Mesothelial cell of epicardium (in vitro differentiated cells): ENCODE measurements at places on chromosomes 2 and 18. TPM values are rescaled to one million over a fixed set of nuclear protein-coding genes. Genes with fewer than 3 reads are reported as not detected.

DNA sequence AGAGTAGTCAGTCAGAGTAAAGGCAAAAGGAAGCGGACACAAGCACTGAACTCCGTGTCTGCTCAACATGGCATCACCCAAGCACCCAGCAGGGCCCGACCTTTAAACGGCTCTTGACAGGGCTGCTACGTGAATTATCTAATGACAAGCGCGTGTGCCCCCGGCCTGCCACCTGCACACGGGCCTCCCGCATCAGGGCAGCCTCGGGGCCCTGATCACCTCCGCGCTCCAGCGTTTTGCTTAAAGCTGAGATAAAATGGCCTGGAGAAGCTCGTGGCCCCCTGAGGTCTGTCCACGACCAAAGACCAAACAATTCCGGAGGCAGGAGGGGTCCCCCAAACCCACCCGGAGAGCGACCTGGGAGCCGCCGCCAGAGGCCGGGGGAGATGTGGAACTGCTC lies 376 bp downstream of the NDUFA10 start:
- H3K4me3 ChIP-seq: peak overlapping the region; percentile 93
- H3K4me1 ChIP-seq: peaks cover 15% of the 10 kb centered on the region
- H3K27me3 ChIP-seq: peaks cover 7% of the 10 kb centered on the region
- peak overlapping the region; percentile 96 for H3K27ac ChIP-seq

DNA sequence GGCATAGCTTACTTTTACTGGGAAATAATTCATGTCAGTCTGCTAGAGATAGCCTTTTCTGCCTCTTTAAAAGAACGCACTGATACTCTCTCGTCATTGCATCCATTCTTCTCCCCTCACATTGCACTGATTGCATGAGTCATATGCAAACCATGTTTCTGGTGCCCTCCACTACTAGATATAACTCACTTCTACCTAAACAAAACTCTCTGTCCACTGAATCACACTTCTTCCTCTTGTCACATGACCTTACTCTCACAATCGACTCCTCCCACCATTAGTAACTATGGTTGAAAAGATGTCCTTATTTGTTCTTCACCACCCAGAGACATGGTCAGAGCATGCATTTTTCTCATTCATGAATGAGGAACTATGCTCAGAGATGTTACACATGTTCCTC lies 158.0 kb downstream of the CSRNP3 start:
- no peak overlapping the region for H3K27ac ChIP-seq
- peaks cover 7% of the 10 kb centered on the region for H3K36me3 ChIP-seq
- no peak overlapping the region for H3K4me3 ChIP-seq

DNA sequence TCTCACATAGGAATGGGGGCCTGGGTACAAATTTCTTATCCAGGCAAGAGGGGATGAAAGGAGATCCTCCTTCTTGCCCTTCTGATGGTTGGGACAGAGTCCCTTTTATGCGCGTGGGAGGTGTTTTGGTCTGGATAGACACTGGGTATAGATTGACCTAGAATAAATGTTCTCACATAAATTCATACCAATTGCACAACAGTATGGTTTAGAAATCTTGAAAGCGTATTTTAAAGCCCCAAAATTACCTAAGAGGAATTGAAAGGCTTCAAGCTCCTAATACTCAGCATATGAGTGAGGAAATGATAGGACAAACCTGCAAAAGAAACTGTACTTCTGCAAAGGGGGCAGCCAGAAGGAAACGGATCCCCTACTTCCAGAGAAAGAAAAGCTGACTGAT lies 2.6 kb upstream of the BCL2 start:
- peaks cover 33% of the 10 kb centered on the region for H3K4me1 ChIP-seq
- DNase-seq: no peak
- no peak overlapping the region for H3K27ac ChIP-seq
- H3K27me3 ChIP-seq: peaks cover 20% of the 10 kb centered on the region
- no peak overlapping the region for H3K4me3 ChIP-seq

GRCh38 chr18:28858248-28858647 lies 681.3 kb upstream of the CDH2 start:
- no peak overlapping the region for H3K4me3 ChIP-seq
- peaks cover 9% of the 10 kb centered on the region for H3K4me1 ChIP-seq
- H3K27me3 ChIP-seq: no peaks in the 10 kb centered on the region
- no peak for DNase-seq
- H3K27ac ChIP-seq: no peak overlapping the region

DNA sequence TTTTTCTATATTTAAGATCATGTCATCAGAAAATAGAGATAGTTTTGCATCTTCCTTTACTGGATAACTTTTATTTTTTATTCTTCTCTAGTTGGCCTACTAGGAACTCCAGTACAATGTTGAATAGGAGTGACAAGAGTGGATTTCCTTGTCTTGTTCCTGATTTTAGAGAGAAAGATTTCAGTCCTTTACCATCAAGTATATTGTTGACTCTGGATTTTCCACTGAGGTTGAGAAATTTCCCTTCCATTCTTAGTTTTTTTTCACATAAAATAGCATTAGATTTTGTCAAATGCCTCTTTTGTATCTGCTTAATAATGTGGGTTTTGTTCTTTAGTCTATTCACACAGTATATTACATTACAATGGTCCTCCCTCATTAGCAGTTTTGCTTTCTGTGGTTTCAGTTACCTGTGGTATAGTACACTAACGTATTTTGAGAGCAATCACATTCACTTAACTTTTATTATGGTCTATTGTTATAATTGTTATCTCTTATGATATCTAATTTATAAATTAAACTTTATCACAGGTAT lies 105.5 kb downstream of the THADA start:
- DNase-seq: no peak
- peaks cover 4% of the 10 kb centered on the region for H3K36me3 ChIP-seq
- no peaks in the 10 kb centered on the region for H3K27me3 ChIP-seq
- H3K27ac ChIP-seq: no peak overlapping the region
- H3K4me3 ChIP-seq: no peak overlapping the region

DNA sequence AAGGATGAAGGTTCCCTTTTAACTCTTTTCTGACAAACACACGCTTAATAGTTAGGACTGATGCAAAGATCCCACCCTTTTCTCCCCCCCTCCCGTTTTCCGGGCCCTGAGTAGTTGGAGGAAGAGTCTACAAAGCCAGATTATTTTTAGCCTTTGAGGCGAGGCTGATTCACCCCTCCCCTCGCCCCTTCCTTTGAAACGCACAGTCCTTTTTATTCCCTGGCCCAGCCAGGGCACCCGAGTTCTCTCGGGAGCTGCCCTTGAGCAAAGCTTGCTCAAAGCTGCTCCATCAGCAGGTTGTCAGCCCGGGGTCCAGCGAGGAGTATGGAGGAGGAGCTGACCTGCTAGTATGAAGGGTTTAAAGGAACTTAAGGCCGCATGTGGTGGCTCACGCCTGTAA lies 47.1 kb upstream of the SPRED2 start:
- no peak overlapping the region for H3K4me3 ChIP-seq
- no peaks in the 10 kb centered on the region for H3K36me3 ChIP-seq
- no peak overlapping the region for H3K27ac ChIP-seq
- peaks cover 7% of the 10 kb centered on the region for H3K27me3 ChIP-seq
- DNase-seq: no peak

- no peak for DNase-seq
- no peak overlapping the region for H3K4me3 ChIP-seq
- no peak overlapping the region for H3K27ac ChIP-seq
- H3K27me3 ChIP-seq: peaks cover 4% of the 10 kb centered on the region
- peaks cover 33% of the 10 kb centered on the region for H3K4me1 ChIP-seq
- no peaks in the 10 kb centered on the region for H3K36me3 ChIP-seq
Observed at GRCh38 chr2:13000664-13001363, 284.1 kb downstream of the TRIB2 start.

- H3K4me3 ChIP-seq: no peak overlapping the region
- DNase-seq: no peak
- no peak overlapping the region for H3K27ac ChIP-seq
- peaks cover 9% of the 10 kb centered on the region for H3K27me3 ChIP-seq
- no peaks in the 10 kb centered on the region for H3K36me3 ChIP-seq
Observed at GRCh38 chr18:4130734-4131719, 324.1 kb downstream of the DLGAP1 start.

DNA sequence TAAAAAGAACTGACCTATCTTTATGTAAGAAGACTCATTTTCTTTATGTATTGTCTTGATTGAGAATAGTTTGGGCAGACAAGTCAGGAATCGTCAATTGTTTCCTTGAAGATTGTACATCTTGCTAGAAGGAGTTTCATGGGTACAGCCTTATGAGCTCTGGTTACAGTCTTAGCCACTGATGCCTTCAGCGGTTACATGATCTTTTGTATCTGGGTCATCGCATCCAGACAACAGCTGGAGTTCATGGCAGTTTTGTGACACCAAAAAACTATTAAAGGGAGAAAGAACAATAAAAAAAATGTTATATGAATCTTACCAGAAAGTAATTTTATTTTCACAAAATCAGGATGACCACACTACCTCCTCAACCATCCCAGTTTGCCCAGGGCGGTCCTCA lies 520.5 kb upstream of the CDH7 start:
- no peak overlapping the region for H3K27ac ChIP-seq
- H3K4me1 ChIP-seq: no peaks in the 10 kb centered on the region
- H3K36me3 ChIP-seq: no peaks in the 10 kb centered on the region

DNA sequence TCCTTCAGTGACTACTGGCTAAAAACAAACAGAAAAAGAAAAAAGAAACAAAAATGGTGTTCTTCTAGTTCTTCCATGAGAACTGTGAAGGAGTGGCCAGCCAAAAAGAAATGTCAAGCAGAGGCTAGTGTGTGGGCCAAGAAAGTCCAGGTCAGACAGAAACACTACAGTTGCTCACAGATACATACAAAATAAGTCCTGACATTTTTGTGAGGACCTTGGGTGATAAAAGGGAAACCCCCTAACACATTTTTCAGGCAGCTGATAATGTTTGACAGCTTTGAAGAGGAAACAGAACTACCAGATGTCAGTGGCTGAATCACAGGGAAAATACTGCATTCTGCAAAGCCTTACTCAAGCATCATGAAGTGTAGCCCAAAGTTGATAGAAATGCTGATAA lies 28.1 kb downstream of the ARHGAP25 start:
- no peaks in the 10 kb centered on the region for H3K36me3 ChIP-seq
- peak overlapping the region; percentile 48 for H3K27ac ChIP-seq
- no peak overlapping the region for H3K4me3 ChIP-seq
- DNase-seq: no peak

- no peaks in the 10 kb centered on the region for H3K36me3 ChIP-seq
- H3K4me1 ChIP-seq: peaks cover 14% of the 10 kb centered on the region
- no peak overlapping the region for H3K27ac ChIP-seq
- no peak for DNase-seq
- no peaks in the 10 kb centered on the region for H3K27me3 ChIP-seq
- H3K4me3 ChIP-seq: no peak overlapping the region
Observed at GRCh38 chr2:81894451-81894990, 1590.0 kb upstream of the LRRTM1 start.

GRCh38 chr18:46424898-46425297 lies 232.1 kb downstream of the LOXHD1 start:
- no peak overlapping the region for H3K4me3 ChIP-seq
- H3K27me3 ChIP-seq: no peaks in the 10 kb centered on the region
- H3K36me3 ChIP-seq: no peaks in the 10 kb centered on the region
- H3K27ac ChIP-seq: no peak overlapping the region
- no peak for DNase-seq
- H3K4me1 ChIP-seq: peaks cover 6% of the 10 kb centered on the region

DNA sequence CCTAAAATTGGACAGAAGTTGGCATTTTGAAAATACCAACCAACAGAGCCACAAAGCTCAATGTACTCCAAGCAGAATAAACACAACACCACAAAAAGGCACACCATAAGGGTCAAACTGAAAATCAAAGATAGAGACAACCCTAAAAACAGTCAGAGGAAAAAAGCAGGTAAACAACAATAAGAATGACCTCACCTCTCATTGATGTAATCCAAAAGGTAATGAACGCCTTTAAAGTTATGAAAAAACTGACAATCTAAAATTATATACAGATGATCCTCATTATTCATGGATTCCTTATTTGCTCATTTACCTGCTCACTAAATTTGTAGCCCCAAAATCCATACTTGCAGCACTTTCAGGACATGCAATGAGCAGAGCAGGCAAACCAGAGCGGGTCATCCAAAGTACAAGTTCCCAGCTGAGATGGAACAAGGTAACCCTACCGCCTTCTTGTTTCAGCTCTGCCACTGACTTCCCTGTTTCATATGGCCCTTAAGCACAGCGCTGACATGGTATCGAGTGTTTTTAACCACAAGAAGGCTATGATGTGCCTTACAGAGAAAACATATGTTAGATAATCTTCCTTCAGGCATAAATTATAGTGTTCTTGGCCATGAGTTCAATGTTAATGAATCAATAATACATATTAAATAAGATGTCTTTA lies 17.0 kb downstream of the RTN4 start:
- H3K27me3 ChIP-seq: no peaks in the 10 kb centered on the region
- no peak for DNase-seq
- H3K27ac ChIP-seq: no peak overlapping the region

GRCh38 chr18:24656050-24656449 lies 195.6 kb downstream of the HRH4 start:
- H3K4me1 ChIP-seq: peaks cover 33% of the 10 kb centered on the region
- DNase-seq: no peak
- H3K27ac ChIP-seq: no peak overlapping the region
- no peak overlapping the region for H3K4me3 ChIP-seq

- peaks cover 14% of the 10 kb centered on the region for H3K4me1 ChIP-seq
- no peak for DNase-seq
- H3K27ac ChIP-seq: no peak overlapping the region
- peaks cover 4% of the 10 kb centered on the region for H3K36me3 ChIP-seq
- no peak overlapping the region for H3K4me3 ChIP-seq
Observed at GRCh38 chr2:83054751-83055150, 1404.3 kb downstream of the SUCLG1 start.

GRCh38 chr18:1914489-1914888 lies 656.8 kb downstream of the METTL4 start:
- H3K4me3 ChIP-seq: no peak overlapping the region
- H3K4me1 ChIP-seq: no peaks in the 10 kb centered on the region
- peaks cover 7% of the 10 kb centered on the region for H3K36me3 ChIP-seq
- no peaks in the 10 kb centered on the region for H3K27me3 ChIP-seq
- no peak for DNase-seq

DNA sequence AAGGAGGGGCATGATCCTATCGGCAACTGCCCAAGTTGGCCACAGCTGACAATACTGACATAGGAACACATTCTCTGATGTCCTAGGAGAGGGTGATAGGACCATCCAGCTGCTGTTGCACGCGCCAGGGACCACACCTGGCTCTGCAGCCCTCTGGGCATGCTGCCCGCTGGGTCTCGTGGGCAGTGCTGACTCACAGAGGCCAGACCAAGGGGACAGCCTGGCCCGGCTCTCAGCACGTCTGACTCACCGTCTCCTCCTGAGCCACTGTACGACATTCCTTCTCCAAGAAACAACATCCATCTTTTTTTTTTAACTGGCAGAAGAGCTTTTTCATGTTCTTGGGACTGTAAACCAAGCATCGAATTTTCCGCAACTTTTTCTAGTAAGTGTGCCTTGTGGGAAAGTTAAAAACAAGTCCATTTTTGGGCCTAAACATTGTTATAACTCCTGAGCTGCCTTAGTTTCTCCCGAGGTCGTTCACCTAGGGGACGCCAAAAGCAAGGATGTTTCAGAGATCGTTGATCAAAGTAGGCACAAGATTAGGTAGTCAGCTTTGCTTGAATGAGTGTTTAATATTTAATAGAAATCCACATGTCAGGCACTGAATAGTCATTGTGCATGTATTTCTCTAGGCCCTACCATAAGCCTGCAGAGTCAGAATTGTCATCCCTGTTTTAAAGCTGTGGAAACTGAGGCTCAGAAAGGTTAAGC lies 100.3 kb downstream of the TTC32 start:
- H3K27me3 ChIP-seq: no peaks in the 10 kb centered on the region
- DNase-seq: no peak
- H3K36me3 ChIP-seq: no peaks in the 10 kb centered on the region
- no peak overlapping the region for H3K4me3 ChIP-seq

RAB17 gene
- total RNA-seq: 10.6 to 12.7 TPM (median 11.0 TPM) in 3 replicates

C2orf15 gene
- 7.2 to 8.7 TPM (median 7.8 TPM) in 3 replicates for total RNA-seq

ARHGAP28 gene
- 153 to 161 TPM (median 159 TPM) in 3 replicates for total RNA-seq

PPP1R7 gene
- 37.3 to 40.4 TPM (median 37.8 TPM) in 3 replicates for total RNA-seq

OR6B2 gene
- total RNA-seq: not detected in 3 replicates

ADD2 gene
- 1.3 to 2.0 TPM (median 1.3 TPM) in 3 replicates for total RNA-seq

PPP1R1C gene
- 5.8 to 6.8 TPM (median 6.3 TPM) in 3 replicates for total RNA-seq

TEX44 gene
- not detected in 3 replicates for total RNA-seq

GULP1 gene
- 58.5 to 61.2 TPM (median 59.2 TPM) in 3 replicates for total RNA-seq
